ENCODE measurements at places on chromosomes 7 and 10. TPM values are rescaled to one million over a fixed set of nuclear protein-coding genes. Genes with fewer than 3 reads are reported as not detected.

SCRN1 gene
- total RNA-seq, result 36.9 TPM

LRIT1 gene
- not detected for total RNA-seq

TAS2R41 gene
- not detected for total RNA-seq

SFRP5 gene
- total RNA-seq, result not detected

SFTPA1 gene
- not detected for total RNA-seq
